ENCODE measurements at places on chromosomes 13 and 19.

- DNase-seq = no peak
Observed at GRCh38 chr19:55525289-55526101, 11.4 kb downstream of the SBK2 start.

DNA sequence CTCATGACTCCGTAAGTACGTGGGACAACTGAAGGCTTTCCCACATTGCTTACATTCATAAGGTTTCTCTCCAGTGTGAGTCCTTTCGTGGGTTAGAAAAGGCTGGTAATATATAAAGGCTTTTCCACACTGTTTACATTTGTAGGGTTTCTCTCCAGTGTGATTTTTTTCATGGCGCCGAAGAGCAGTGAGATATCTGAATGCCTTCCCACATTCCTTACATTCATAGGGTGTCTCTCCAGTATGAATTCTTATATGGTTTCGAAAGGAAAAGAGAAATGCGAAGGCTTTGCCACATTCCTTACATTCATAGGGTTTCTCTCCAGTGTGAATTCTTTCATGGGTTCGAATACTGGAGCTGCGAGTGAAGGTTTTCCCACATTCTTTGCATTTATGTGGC lies 29.5 kb downstream of the ZNF490 start:
- DNase-seq = no peak

GRCh38 chr19:10643968-10644259 lies 10.2 kb upstream of the ILF3 start:
- DNase-seq = no peak

GRCh38 chr13:75360170-75360569 lies 121.8 kb downstream of the TBC1D4 start:
- no peak for DNase-seq

DNA sequence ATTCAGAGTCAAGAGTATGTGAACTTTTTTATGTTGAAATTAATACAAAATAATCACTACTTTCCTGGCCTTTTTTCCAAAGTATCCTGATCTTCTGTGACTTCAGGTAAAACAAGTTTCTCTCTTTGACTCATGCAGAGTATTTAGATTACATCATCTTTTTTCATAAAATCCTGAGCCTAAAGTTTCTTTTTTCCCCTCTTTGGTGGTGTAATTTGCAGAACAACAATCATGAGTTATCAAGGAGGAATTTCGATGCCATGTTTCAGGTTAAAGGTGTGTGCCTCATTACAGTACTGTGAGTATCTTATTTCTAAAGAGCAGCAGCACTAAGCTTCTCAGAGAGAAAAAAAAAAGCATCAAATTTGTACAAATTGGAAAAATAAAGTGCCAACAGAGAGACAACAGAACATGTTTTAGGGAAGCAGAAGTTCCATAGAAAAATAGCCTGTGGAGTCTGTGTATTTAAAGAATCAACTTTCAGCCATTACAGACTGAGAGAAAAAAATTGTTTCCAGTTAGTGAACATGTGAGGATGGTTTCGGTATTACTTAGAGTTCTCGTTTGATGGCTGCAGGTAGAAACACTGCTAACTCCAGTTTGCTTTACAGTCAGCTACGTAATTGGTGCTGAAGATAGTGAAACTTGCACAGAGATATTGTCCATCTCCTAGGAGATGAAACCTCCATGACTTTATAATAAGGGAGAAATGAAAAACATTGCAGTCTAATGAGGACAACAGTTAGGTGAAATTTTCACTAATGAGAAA lies 78.1 kb upstream of the PCDH9 start:
- no peak for DNase-seq

- DNase-seq = no peak
Observed at GRCh38 chr13:94416454-94417080, 62.9 kb downstream of the DCT start.

GRCh38 chr19:10309423-10309822 lies at the start of gene ZGLP1:
TSS of gene ZGLP1 (minus strand) at chr19:10309815.
- no peak for DNase-seq

- DNase-seq = no peak
Observed at GRCh38 chr19:45166723-45167252, 6.0 kb upstream of the NKPD1 start.

DNA sequence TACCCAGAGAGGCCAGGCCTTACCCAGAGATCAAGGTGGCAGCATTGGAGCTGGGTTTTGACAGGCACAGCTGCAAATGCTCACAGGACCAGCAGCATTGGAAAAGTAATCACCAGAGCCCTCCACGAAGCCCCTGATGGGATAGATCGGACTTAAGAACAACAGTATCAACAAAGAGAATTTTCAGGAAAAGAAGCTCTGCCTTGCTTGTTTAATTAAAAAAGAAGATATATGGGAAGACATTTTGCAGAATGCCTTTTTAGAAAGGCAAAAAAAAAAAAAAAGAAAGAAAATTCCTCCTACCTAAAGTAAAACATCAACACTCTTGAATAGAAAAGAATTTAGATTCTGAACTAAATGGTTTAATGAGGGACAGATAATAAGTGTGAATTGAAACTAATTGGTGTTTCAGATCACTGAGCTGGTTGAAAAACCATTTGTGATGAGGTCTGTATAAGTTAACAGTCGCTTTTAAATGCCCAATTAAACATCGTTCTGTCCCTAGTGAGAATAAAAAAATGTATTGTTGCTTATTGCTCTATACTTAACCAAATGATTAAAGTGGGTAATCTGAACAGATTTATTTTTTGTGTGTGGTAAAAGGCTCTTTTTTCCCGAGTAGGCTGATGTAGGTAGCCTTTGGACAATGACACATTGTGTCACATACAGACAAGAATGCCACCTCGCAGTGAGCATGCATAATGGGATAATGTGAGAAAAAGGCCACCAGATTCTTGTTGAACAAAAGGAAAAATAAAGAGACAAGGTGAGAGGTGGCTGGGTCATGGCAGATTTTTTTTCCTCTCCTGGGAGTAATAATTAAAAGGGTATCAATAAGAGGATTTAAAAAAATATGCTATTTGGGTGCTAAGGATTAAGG lies 93.0 kb upstream of the ARGLU1 start:
- DNase-seq = no peak

- DNase-seq = no peak
Observed at GRCh38 chr13:99812625-99813024, 158.9 kb downstream of the ZIC5 start.

GRCh38 chr19:7013678-7014077 lies 7.6 kb downstream of the MBD3L2B start:
- DNase-seq = no peak

DNA sequence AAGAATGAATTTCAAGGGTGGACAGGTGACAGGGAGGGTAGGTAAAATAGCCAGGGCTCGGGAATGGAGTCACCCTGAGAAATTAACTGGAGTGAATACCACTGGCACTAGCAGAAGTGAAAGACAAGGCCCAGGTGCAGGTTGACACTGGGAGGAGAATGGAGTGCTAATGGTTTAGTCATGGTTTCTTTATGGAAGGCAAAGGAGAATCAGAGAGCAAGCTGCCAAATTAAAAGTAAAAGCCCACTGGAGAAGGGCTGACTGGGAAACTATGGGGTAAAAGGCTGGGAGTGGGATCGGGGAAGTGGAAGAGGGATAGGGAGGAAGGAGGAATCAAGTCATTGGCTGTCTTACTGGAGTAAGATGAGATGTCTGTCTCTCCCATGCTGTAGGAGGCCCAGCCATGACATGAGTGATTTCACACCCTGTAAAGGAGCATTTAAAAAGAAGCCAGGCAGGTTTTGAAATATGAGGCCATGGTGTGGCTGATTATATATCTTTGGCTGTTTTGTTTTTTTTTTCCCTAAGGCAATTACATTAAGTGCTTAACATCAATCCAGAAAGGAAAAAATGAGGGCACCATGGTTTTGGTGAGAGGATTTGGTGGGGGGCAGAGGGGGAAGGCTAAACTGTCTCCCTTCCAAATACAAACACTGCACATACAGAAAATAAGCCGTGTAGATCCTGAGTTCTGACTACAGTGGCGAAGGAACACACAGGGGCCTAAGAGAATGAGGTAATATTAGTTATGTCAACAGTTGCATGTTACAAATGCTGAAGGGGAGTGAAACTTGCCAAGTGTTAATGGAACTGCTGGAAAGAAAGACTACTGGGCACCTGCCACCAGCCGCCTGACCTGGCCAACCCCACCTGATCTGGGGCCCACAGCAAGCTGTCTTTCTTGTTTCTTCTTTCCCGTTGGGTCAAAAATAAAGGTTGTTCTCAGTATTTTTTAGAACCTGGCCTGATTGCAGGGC lies 183.5 kb upstream of the TSC22D1 start:
- DNase-seq = no peak
